Activated CD4-positive, alpha-beta T cell treated with anti-CD3 and anti-CD28 coated beads for 36 hours (primary cell): ENCODE measurements at places on chromosomes 11 and 22. TPM values are rescaled to one million over a fixed set of nuclear protein-coding genes. Genes with fewer than 3 reads are reported as not detected.

DNA sequence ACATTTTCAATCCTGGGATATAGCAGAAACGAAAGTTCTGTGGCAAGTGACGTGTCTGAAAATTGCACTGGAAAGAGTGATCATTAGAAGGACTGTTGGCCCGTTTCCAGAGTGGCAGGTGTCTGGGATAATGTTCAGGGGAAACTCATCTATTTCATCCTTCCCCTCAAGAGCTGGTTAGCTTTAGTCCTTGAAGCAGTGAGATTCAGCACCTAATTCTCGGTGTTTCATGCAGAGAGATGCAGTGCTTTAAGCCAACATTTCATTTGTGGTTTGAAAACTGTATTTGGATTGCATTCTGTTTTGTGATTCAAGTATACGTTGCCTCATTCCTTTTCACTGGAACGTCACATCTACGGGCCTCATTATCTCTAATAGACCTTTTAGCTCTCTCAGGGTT, 205.0 kb upstream of the RAG2 start:
- no peak for DNase-seq
- no peaks in the 10 kb centered on the region for H3K4me1 ChIP-seq
- H3K4me3 ChIP-seq, result no peak overlapping the region
- H3K27ac ChIP-seq, result no peak overlapping the region
- peaks cover 1% of the 10 kb centered on the region for H3K27me3 ChIP-seq

DNA sequence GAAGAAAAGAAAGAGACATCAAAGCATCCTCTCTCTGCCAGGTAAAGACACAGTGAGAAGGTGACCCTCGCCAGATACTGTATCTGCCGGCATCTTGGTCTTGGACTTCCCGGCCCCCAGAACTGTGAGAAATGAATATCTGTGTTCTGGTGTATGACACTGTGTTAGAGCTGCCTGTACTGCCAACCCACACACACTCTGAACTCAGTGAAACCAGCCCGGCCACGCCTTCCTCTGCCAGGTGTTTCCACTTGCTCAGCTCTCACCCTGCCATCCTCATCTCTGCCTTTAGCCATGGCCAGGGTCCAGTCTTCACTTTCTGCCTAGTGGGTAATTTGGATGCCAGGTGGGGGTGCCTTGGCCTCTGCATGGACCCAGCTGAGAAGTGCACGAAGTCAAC, 24.0 kb downstream of the CBX7 start:
- DNase-seq, result no peak
- H3K36me3 ChIP-seq, result no peaks in the 10 kb centered on the region
- H3K4me3 ChIP-seq, result no peak overlapping the region
- no peaks in the 10 kb centered on the region for H3K4me1 ChIP-seq

DNA sequence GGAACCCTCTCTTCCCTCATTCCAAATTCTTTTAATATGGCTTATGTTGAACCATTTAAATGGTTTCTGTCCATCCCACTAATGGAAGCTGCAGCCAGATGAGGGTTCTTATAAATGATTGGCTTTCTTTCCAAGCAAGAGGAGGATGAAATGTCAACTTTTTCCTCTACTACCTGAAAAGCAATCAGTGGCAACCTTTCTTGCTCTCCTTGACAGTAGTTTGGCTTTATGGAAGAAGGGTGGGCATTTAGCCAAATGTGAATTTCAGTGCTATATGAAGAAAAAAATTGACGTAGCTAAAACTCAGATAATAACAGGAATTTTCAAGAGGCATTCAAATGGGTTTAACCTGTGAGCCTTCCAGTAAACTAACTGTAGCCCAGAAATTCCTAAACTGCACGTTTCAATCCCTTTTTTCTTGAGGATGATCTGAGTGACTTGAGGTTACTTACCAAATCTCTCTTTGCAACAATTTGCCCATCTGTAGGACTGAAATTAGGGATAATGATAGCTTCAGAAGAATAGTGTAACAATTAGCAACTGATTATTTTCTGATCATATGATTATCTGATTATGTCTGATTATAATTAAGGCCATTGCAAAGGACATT, 90.9 kb downstream of the EXT2 start:
- no peak overlapping the region for H3K4me3 ChIP-seq
- no peak for DNase-seq
- no peaks in the 10 kb centered on the region for H3K27me3 ChIP-seq

DNA sequence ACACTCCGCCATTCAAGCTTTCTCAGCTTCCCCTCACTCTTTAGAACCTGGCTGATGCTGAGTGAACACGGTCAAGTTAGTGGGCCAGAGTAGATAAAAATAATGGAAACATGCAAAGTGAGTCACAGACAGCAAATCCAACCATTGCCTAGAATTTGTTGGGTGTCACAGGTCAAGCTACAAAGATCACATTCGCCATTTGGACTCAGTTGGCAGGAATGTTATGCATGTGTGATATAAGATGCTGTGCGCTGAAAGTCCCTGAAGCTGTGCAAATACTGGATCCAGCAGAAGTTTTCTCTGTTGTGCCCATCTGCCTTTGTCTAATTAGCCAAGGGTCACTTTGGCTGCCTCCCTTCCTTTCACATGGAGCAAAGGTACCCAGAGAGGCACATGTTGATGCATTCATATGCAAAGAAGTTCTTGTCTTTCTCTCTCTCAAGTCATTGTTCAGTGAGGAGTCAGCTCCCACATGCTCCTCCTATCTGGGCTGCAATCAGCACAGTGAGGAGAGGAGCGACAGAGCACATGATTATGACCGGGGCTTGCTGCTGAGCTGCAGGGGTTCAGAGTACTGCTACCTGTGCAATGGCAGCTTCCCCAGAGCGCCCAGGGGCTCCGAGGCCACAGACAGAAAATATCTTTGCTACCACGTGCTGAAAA, 39.7 kb downstream of the FLI1 start:
- peak overlapping the region; percentile 78 for H3K27ac ChIP-seq
- H3K36me3 ChIP-seq, result peaks cover 15% of the 10 kb centered on the region
- peak overlapping the region; percentile 59 for H3K4me3 ChIP-seq

- no peaks in the 10 kb centered on the region for H3K36me3 ChIP-seq
- H3K27me3 ChIP-seq, result peaks cover 16% of the 10 kb centered on the region
- no peaks in the 10 kb centered on the region for H3K4me1 ChIP-seq
- DNase-seq, result no peak
Measured at GRCh38 chr11:19510468-19510867, 202.2 kb upstream of the NAV2 start.

CST6 gene
- total RNA-seq, result not detected
